ENCODE measurements at places on chromosomes 11 and 22. TPM values are rescaled to one million over a fixed set of nuclear protein-coding genes. Genes with fewer than 3 reads are reported as not detected.
A peak's percentile ranks its signal among the peaks of the same experiment; 100 is the strongest.

Gene PRR33
- total RNA-seq = not detected

DNA sequence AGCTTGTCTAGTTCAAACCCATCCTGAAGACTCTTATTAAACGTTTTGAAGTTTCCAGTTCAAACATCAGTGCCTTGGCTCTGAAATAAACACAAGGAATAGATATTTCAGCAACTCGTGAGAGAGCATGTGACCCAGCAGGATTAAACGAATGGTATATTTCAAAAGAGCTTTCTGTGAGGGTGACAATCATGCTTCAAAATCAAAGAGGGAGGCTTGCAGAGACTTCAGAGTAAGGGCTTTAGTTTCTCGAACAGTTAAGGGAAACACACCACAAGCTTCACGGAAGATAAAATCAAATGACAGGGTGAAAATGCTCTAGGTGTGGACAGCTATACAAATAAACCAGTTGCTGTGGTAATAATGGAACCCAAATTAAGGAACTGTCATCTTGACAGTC, 1.4 kb downstream of the HPS4 start:
- H3K4me3 ChIP-seq = peak overlapping the region; percentile 85
- H3K4me1 ChIP-seq = peaks cover 62% of the 10 kb centered on the region
- no peak for DNase-seq
- H3K27me3 ChIP-seq = no peaks in the 10 kb centered on the region

DNA sequence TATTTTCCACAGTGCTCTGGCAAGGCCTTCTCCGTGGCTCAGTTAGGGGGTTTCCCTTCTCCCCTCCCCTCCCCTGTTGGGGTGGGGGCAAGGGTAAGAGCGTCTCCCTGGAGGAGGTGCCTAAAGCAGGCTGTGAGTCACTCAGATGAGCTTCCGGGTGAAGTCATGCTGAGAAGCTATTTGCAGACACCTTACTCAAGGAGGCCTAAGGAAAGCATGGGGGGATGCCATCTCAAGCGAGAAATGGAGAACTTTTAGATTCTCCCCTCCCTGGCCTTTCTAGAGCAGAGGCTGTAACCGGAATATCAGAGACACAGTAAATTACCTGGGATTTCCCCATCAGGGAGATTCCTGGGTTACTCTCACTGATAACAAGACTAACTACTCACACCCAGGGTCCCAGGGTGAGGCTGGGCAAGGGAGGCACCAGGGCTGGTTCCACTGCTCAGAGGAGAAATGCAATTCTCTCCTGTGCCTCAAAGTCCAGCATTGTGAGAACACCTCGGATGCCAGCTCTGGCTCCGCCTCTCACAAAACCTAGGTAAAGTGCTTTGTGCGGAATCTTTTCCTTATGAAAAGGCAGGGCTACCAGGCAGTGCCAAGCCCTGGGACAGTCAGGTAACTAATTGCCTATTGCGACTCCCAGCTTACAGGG, 123.6 kb downstream of the ABTB2 start:
- DNase-seq = peak; percentile 81
- H3K27me3 ChIP-seq = no peaks in the 10 kb centered on the region
- peaks cover 16% of the 10 kb centered on the region for H3K36me3 ChIP-seq
- peak overlapping the region; percentile 73 for H3K27ac ChIP-seq
- peaks cover 30% of the 10 kb centered on the region for H3K4me1 ChIP-seq

- peak overlapping the region; percentile 87 for H3K27ac ChIP-seq
- H3K27me3 ChIP-seq = peaks cover 71% of the 10 kb centered on the region
- peaks cover 12% of the 10 kb centered on the region for H3K4me1 ChIP-seq
- peaks cover 12% of the 10 kb centered on the region for H3K36me3 ChIP-seq
- peak overlapping the region; percentile 60 for H3K4me3 ChIP-seq
Measured at GRCh38 chr22:22168190-22168940, 76.2 kb upstream of the VPREB1 start.

DNA sequence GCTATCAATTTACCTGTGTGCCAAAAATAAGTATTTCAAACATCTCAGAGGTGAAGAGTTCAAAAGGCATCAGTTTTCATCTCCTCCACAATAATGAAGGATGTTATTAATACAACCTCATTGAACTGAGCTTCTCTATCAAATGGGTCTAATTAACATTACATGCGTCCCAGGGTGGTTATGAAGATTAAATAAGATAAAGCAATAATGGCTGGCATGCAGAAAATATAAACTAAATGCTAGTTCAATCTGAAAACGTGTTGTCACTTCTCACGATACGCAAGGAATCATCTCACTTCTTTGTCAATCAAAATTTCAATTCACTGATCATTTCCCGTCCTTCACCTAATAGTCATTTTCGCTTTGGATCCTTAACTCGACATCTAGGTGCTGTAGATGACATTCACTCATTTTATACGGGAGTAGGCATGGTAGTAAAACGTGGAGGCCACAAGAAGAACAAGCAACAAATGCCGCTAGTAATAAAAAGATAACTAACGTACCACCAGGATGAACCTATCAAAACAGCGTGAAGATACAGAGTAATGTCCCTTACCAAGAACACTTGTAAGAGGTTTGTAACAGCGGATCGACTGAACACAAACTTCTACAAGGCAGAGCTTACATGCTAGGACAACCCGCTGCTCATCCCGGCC, 918 bp downstream of the CHORDC1 start:
- peaks cover 16% of the 10 kb centered on the region for H3K4me1 ChIP-seq
- DNase-seq = no peak
- H3K27ac ChIP-seq = peak overlapping the region; percentile 75

DNA sequence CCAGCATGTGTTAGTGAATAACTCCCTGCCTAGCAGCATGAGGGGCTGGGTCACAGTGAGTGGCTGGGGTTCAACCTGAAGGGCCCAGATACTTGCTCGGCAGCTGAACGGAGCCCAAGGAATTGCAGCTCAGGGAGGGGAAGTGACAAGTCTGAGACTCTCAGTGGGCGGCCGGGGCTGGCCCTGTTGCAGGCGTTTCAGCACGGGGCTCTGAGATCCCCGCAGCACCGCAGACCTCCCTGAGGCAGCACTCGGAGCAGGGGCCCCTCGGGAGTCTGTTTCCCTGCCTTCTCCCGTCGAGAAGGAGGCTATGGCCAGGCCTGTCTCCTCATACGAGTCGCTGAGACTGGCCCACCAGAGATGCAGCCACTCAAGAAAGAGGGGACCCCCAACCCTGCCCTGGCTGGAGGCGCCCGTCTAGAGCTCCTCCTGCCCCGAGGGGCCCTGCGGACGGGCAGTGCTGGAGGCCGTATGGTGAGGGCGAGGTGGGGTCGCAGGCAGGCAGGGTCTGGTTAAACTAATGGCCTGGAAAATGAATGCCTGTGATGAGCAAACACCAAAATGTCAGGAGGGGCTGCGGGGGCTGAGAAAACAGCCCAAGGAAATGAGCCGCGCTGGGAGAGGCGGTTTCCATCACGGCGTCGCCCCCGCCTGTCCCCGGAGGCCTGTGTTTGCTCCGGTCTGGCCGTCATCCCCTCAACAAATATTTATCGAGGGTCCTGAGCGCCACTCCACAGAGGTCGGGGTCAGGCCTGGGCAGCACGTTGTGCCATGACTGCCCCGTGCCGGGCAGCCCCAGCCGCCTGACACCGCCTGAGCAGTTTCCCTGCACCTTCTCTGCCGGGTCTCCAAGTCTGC, 9.3 kb downstream of the TSSC4 start:
- H3K27ac ChIP-seq = no peak overlapping the region
- DNase-seq = no peak
- H3K4me1 ChIP-seq = no peaks in the 10 kb centered on the region
- peaks cover 47% of the 10 kb centered on the region for H3K27me3 ChIP-seq
- peaks cover 9% of the 10 kb centered on the region for H3K36me3 ChIP-seq

Gene EIF3L
- 287 TPM for total RNA-seq

Gene SUSD2
- total RNA-seq = 3.1 TPM

DNA sequence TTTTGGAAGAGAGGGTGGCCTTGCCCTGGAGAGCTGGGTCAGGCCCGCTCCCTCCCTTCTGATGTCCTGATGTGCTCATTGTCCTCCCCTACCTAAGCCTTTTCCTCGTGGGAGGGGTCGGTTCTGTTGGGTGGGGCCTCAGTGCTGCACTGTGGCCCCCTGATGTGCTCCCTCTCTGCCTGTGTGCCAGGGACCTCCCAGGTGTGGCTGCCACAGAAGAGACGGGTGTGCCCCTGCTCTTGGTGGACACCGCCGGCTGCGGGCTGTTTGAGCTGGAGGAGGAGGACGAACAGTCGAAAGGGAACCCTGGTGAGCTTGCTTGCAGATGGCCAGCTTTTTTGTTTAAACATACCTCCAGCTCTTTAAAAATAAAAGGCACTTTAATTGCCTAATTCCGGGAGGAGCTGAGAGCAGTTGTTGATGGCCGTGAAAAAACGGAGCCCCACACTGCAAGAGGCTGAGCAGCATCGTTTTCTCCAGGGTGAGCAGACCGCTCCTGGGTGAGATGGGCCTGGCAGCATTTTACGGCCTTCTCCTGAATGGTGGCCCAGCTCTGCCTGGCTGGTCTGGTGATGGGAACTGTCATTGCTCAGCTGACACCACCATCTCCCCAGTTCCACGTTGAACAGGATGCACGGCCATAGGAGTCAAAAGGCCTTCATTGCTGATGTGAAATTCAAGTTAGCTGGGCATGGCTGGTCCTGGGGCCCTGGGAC, 30.1 kb downstream of the IGHMBP2 start:
- no peak for DNase-seq
- H3K36me3 ChIP-seq = peaks cover 14% of the 10 kb centered on the region
- no peaks in the 10 kb centered on the region for H3K27me3 ChIP-seq
- no peak overlapping the region for H3K27ac ChIP-seq
- H3K4me1 ChIP-seq = no peaks in the 10 kb centered on the region

- DNase-seq = no peak
- peaks cover 18% of the 10 kb centered on the region for H3K36me3 ChIP-seq
- H3K27me3 ChIP-seq = no peaks in the 10 kb centered on the region
- no peak overlapping the region for H3K4me3 ChIP-seq
- H3K4me1 ChIP-seq = peaks cover 29% of the 10 kb centered on the region
Measured at GRCh38 chr11:73312851-73313327, 4.8 kb downstream of the ARHGEF17 start.

DNA sequence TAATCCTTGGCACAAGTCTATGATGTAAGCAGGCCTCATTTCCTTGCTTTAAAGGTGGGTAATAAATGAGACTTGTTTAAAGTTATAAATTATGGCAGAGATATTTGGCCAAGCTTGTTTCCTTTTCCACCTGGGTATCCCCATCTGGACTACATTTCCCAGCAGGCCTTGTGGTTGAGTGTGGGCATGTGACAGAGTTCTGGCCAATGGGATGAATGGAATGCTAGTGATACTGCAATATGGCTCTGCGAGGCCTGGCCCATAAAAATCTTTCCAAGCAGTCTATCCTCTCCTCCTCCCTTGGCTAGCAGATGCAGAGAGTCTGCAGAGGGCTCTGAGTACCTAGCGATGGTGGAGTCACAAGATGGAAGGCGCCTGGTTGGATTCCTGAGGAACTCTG, 102.5 kb downstream of the TIMP3 start:
- H3K4me1 ChIP-seq = no peaks in the 10 kb centered on the region
- peaks cover 31% of the 10 kb centered on the region for H3K27me3 ChIP-seq
- DNase-seq = peak; percentile 43
- no peak overlapping the region for H3K4me3 ChIP-seq
- H3K27ac ChIP-seq = no peak overlapping the region

DNA sequence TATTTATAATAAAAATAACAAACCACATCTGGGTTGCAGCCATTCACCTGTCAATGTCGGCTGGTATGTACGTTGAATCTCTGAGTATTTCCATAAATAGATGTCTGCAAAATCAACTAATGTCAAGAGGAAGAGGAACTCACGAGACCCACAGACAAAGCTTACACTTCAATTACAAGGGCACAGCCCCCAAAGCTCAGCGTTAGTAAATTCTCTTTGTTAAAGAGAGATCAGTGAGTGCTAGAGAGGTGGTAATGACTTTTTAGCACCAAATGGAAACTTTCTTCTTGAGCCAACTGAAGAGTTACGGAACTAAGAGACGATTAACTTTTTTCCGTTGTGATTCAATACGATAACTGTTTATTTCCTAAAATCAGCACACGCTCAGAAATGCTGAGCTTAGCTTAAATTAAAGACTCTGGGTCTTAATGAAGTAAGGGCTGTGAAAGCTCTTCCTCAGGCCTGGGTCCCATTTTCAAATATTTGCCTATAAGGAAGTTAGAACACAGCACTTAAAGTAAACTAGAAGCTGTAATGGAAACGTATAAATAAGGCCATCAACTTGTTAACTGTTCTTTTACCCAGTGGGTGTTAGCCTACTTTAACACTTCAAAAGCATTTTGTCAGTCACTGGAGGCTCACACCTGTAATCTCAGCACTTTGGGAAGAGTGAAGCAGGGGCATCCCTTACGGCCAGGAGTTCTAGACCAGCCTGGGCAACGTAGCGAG, 22.8 kb upstream of the TFIP11 start:
- H3K4me3 ChIP-seq = no peak overlapping the region
- H3K4me1 ChIP-seq = no peaks in the 10 kb centered on the region
- DNase-seq = no peak
- no peaks in the 10 kb centered on the region for H3K27me3 ChIP-seq
- H3K27ac ChIP-seq = no peak overlapping the region

DNA sequence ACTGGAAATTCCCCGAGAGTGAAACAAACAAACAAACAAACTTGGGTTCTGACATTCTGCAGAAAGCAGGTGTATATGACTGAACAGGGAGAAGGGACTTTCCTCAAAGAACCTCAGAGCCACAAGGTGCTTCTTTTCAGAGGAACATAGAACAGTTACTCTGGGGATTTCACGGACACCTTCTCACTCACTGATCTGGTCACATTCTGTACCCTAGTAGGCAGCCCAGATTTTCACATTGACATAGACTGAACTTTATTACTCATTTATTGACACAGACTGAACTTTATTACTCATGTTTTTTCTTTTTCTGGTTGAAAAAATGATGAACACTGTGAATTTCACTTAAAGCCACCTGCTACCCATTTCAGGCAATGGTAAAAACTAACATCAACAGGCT, 263.0 kb downstream of the OPCML start:
- H3K36me3 ChIP-seq = no peaks in the 10 kb centered on the region
- no peak for DNase-seq
- no peaks in the 10 kb centered on the region for H3K4me1 ChIP-seq
- H3K27ac ChIP-seq = no peak overlapping the region
- H3K4me3 ChIP-seq = no peak overlapping the region
- H3K27me3 ChIP-seq = no peaks in the 10 kb centered on the region

DNA sequence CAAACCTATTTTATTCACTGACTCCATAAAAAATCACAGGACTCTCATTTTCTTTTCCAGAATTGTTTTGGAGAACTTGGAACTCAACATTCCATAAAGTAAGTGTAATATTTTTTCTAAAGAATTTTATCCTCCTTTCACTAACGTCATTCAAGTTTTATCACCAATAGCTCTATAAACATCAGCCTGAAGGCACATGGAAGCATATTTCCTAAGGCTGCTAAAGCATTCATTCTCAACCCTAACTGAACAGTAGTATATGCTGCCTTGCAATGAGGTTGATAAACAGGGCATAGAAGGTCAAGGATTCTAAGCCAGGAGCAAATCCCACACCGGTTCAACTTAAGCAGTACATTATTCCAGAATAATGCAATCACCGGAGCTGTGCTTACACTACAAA, 273.9 kb downstream of the RAB38 start:
- peaks cover 23% of the 10 kb centered on the region for H3K4me1 ChIP-seq
- no peak for DNase-seq
- no peak overlapping the region for H3K27ac ChIP-seq
- H3K4me3 ChIP-seq = no peak overlapping the region
- no peaks in the 10 kb centered on the region for H3K27me3 ChIP-seq

All from Calu3 (cell line).